Cardiac atrium fibroblast (primary cell): ENCODE measurements at places on chromosomes 4 and X. TPM values are rescaled to one million over a fixed set of nuclear protein-coding genes. Genes with fewer than 3 reads are reported as not detected.

The NDNF gene
- under 0.01 and 0.16 TPM in 2 replicates for total RNA-seq

The VCX3A gene
- total RNA-seq, result not detected in 2 replicates

The FRAS1 gene
- 8.5 and 10.0 TPM in 2 replicates for total RNA-seq

The MAGED4B gene
- total RNA-seq, result 3.8 and 68.5 TPM in 2 replicates

The HPGD gene
- not detected in 2 replicates for total RNA-seq

The GK gene
- total RNA-seq, result 2.2 and 3.9 TPM in 2 replicates

The PWWP3B gene
- 0.18 and 0.81 TPM in 2 replicates for total RNA-seq

The CXCL11 gene
- total RNA-seq, result not detected in 2 replicates

The RPS6KA3 gene
- total RNA-seq, result 24.0 and 31.6 TPM in 2 replicates

The AFP gene
- 2.7 TPM in 1 of 2 replicates, not detected in the other for total RNA-seq

The SYP gene
- 0.32 and 0.54 TPM in 2 replicates for total RNA-seq

The MAGEA8 gene
- total RNA-seq, result not detected in 2 replicates

The CENPC gene
- total RNA-seq, result 5.1 and 6.5 TPM in 2 replicates

The VCX2 gene
- total RNA-seq, result not detected in 2 replicates

The XG gene
- 1.1 and 1.8 TPM in 2 replicates for total RNA-seq

The NWD2 gene
- not detected in 2 replicates for total RNA-seq

The MMRN1 gene
- 0.65 and 2.0 TPM in 2 replicates for total RNA-seq

The MAML3 gene
- total RNA-seq, result 1.6 and 2.1 TPM in 2 replicates

The CENPI gene
- total RNA-seq, result 1.3 and 4.1 TPM in 2 replicates

The PTTG2 gene
- not detected in 2 replicates for total RNA-seq

The KLHL13 gene
- total RNA-seq, result 3.2 and 5.1 TPM in 2 replicates

The HTRA3 gene
- 14.6 and 20.6 TPM in 2 replicates for total RNA-seq

The UGT2A3 gene
- not detected in 2 replicates for total RNA-seq

The PRDM8 gene
- 0.81 and 3.1 TPM in 2 replicates for total RNA-seq
